ENCODE measurements at places on chromosomes 11 and 22.

DNA sequence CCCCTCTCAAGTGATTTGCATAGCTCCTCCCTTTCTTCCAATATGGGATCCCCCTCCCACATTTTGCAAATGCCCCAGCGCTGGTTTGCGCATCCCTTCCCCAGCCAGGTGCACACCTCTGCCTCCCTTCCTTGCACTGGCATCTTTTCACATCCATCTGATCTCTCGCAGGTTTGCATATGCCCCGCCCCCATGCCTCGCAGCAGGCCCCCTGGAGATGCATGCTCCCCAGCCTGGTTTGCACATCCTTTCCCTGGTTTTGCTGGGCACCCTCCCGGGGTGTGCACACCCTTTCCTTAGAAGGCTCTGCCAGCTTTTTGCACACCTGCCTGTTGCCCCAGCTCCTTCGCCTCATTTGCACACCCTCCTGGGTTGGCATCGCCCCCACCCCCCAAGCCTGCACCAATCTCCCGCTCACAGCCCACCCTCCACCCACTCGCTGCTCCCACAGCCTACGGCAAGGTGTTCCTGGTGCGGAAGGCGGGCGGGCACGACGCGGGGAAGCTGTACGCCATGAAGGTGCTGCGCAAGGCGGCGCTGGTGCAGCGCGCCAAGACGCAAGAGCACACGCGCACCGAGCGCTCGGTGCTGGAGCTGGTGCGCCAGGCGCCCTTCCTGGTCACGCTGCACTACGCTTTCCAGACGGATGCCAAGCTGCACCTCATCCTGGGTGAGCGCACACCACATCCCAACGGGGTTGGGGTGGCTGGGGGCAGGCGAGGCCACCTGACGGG, 917 bp downstream of the RPS6KA4 start:
- DNase-seq: no peak

DNA sequence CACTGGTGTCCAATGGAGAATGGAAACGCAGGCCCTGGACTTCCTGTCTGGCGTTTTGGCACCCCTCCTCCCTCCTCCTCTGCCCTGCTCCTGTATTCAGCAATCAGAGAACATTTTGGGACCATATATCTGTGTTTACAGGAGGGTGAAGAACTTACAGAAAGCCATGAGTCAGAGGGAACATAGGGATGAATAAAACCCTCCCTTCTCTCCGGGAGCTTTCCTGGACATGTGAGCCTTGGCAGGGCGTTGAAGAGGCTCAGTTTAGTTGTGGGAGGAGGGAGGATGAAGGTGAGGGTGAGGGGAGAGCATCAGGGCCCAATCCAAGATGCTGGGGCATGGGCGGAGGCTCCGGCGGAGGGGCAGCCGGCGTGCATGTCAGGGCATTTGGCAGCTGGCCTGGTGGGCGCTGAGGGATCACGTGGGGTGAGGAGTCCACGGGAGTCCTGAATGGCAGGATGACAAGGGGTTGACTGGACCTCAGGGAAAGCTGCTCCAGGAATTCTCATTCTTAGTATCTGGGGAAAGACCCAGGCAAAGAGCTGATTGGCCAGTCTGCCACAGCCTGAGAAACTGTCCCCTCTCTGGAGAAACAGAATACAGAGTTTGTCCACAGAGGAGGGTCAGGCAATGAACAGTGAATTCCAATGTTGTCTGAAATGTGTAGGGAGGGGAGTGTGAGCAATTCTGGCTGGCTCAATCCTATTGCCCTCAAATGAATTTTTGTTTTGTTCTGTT, 28.9 kb downstream of the MICAL2 start:
- no peak for DNase-seq

GRCh38 chr11:34488855-34489557, 24.6 kb downstream of the ELF5 start:
- no peak for DNase-seq

GRCh38 chr11:130126516-130126915, 33.1 kb upstream of the ST14 start:
- DNase-seq: no peak

- no peak for DNase-seq
Observed at GRCh38 chr11:69490516-69490915, 9.1 kb downstream of the LINC01488 start.
